Liver (tissue), 10 donors: ENCODE measurements at places on chromosomes 5 and 9.

DNA sequence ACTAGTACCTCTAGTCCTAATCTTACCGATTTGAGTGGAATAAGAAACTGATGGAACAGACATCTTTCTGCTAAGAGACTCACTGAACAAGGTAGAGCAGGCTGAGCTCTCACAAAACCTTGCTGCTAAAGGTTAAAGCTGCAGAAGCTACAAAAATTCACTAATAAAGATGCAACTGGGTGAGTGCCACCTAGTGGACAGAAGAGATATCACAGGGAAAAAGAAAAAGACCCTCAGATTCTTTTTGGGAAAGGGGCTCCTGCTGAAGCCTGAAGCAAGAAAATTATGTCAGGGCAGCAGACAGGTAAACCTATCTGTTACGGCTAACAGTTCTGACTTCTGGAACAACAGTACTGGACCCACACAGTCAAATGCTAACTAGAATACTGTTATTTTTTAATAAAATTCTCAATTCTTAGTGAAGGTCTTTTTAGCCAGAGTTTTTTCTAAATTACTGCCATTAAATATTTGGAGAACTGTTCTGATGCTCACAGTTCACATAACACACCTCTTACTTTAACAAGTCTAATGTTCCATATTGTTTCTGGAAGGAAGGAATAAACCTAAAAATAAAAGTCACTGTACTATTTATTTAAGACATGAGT, 51.2 kb downstream of the DIAPH1 start:
- no peak for DNase-seq

DNA sequence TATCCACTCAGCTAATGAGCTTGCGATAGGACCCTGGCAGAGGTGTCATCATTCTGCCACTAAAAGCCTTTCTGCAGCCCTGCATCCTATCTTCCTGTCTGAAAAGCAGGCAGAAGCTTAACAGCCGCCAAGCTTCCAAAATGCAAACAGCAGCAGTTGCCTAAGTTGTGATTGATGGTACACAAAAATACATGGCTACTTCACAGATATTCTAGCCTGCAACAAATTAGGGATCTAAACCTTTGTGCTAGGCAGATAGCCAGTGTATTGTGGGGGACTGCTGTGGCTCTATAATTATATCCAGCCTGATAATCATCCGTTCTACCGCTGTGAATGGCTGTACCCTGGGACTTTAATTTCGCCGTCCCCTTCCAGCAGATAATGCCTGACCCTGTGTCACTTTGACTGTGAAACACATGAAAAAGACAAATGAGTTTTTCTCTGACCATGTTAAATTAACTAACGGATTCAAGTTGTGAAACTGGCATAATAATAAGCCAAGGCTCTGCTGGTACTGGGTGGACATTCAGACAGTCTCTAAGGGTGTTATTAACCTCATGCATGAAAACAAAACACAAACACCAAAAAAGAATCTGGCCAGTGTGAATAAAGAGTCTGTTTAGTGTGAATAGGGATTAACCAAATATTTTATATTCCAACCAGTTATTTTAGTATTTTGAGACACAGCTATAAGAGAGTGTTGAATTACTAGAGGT, 45.9 kb downstream of the SEMA6A start:
- no peak for DNase-seq

GRCh38 chr5:135100431-135100830, 66.4 kb upstream of the PITX1 start:
- no peak for DNase-seq

GRCh38 chr5:133285583-133286021, 233.8 kb downstream of the HSPA4 start:
- DNase-seq = no peak
